ENCODE measurements at places on chromosomes 3 and 15.

- DNase-seq = no peak
These were observed 61.4 kb downstream of the PLSCR2 start for GRCh38 chr3:146407956-146408355.

- DNase-seq = no peak
These were observed 151.4 kb downstream of the THRB start for GRCh38 chr3:24343084-24343783.

- no peak for DNase-seq
These were observed 191.6 kb downstream of the GREM1 start for GRCh38 chr15:32909431-32909830.

GRCh38 chr3:71673486-71673885 lies 51.7 kb downstream of the EIF4E3 start:
- DNase-seq = no peak

DNA sequence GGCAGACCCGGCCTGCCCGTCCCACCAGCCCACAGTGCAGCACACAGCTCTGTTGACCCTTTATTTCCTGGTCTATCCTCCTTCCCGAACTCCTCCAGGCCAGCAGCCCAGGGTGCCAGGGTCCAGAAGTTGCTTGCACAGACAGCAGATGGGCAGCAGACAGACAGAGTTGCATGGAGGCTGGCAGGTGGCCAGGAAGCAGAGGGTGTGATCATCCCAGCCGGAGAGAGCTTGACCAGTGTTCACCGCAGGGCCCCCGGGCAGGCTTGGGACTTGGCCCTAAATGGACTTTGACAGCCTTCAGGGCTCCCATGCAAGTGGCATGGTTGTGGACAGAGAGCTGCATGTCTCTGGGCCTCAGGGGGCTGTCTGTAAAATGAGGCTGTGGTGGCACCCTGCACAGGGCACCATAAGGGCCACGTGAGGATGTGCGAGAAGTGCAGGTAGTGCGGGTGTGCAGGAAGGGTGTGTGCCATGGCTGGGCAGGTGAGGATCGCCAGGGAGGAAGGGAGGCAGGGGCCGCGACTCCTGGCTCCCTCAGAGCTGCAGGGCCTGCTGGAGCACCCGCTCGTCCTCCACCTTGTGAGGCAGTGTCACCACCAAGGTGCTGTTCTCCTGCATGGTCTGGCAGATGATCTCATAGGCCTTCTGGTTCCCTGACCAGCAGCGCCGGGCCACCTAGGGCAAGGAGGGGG lies 6.3 kb upstream of the ZXDC start:
- no peak for DNase-seq

All from glomerular endothelial cell (primary cell).